ENCODE measurements at places on chromosomes 6 and 20.

DNA sequence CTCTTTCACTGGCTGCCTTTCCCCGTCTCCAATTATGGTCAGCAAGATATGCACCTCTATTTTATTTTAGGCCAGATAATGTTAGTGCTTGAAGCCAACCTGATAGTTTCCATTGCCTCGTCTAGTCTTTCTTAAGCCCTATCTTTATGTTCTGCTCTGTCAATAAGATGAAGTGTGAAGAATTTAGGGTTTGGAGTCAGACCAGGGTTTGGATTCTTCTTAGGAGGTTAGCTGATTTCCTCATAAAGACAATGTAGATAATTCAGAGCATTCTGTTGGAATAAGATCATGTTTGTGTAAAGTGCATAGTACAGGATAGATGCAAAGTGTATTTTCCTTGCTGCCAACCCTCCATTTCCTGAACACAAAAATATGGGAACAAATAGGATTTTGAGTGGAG, 43.8 kb downstream of the PKIB start:
- no peak for DNase-seq

DNA sequence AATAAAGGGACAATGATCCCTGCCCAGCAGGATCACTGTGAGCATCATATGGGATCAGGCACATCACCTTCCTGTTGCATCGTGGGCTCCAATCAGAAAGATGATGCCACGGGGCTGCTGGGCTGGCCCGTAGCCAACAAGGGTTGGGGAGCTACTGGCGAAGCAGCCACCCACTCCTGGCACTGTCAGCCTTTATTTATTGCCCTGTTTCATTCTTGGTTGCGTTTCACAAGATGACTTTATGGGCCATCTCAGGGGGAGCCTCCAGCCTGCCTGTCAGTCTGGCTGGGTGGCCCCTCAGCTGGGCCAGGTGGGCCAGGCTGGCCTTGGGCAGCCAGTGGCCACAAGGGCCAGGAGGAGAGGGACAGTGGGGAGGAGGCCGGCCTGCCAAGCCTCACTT, 17.3 kb downstream of the VSTM2L start:
- DNase-seq, result no peak

- DNase-seq, result no peak
Observed at GRCh38 chr6:53873922-53874321, 79.1 kb downstream of the LRRC1 start.

GRCh38 chr6:169795196-169795595, 43.8 kb downstream of the ERMARD start:
- DNase-seq, result no peak

DNA sequence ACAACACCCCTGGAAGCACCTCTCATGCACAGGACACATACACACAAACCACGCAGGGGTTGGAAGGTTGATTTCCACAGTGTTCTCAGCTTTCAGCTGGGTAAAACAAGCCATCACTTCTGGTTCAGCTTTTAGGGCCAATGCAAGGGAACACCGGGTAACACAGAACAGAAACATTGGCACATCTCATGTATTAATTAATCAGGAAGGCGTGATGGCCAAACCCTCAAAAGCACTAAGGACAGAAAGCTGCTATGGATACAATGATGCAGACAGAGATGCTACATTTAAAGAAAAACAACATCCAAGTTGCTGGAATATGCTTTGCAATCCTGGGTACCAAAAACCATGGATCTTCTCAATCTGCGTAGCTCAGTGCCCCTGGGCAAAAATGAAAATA, 104.3 kb upstream of the BEND6 start:
- no peak for DNase-seq

DNA sequence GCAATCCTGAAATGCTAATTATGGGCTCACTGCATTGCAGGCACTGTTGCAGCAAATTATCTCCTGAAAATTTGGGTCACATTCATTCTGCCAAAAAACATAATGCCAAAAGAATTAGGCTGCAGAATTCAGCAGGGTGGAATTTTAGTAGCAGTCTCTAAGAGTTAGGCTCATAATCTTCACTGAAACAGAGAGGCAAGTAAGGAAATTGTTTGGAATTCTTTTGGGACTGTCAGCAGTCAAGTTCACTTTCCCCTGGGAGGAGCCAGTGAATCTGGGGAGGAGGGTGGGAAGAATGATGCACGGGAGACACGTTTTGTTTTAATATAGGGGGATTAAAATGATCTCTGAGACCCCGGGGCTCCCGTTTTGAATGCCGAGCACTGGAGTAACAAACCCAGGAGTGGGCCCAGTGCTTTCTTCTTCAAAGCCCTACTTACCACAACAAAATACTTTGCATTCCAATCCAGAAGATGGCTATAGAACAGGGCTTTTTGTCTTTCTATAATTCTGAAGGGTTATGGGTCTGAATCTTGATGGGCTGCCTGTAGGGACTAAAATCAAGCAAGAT, 44.7 kb downstream of the SOBP start:
- no peak for DNase-seq

DNA sequence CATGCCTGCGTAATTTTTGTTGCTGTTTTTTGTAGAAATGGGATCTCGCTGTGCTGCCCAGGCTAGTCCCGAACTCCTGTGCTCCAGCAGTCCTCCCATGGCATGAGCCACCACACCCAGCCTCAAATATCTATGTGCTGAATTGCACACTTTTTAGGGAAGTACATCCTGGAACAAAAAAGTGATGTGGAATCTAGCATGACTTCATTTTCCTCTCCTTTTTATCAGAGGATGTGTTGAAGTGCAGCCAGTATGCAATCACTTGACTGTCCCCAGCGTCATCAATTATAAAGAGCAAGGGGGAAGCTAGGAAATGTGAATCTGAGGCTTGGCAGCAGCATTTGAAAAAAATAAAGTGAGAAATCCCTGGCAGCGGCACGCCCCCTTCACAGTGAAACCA, 6.4 kb upstream of the EXOC2 start:
- DNase-seq, result no peak

DNA sequence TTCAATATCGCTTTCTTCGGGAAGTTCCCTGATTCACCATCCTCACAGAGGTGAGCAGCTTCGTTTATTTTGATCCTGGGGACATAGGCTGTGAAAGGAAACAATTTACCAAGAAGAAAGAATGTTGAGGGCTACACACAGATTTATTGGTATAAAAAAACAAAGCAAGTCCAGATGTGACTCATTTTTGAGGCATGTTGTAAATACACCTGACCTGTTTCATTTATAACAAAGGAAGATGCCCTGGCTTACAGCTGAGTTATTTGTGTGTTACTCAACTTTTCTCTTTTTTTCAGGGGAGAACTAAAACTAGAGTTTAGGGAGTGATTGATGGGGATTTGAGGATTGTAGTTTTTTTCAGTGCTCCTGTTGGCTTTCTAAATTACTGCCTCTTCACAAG, 489.5 kb downstream of the CBLN4 start:
- DNase-seq, result no peak

DNA sequence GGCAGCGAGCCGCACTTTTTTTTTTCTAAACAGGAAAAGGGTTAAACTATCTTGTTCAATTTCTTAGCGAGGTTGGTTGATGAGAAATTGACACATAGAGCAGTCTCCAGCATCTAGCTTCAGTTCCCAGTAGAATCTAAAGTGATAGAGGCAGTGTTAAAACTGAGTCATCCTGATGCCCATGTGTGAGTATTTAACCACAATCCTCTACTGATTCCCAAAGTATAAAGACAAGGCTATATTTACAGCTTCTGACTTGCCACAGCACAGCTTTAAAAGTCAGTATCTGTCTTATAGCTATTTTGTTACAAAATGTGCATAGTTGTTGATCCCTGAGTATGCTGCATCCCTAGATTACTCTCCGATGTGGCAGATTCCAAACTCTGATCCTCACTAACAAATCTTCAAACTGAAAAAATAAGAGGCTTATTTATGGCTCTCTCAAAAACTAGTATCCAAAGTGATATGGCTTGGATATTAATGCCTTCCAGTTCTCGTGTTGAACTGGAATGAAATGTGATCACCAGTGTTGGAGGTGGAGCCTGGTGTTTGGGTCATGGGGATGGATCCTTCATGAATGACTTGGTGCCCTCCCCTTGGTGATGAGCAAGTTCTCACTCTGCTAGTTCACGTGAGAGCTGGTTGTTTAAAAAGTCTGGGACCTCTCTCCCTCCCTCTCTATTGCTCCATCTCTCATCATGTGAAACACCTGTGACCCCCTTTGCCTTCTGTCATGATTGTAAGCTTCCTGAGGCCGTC, 13.1 kb upstream of the POPDC3 start:
- no peak for DNase-seq

- DNase-seq, result no peak
Observed at GRCh38 chr6:74113901-74114300, 417.9 kb downstream of the CD109 start.

GRCh38 chr6:125733516-125734300, 15.7 kb upstream of the HEY2 start:
- DNase-seq, result no peak

DNA sequence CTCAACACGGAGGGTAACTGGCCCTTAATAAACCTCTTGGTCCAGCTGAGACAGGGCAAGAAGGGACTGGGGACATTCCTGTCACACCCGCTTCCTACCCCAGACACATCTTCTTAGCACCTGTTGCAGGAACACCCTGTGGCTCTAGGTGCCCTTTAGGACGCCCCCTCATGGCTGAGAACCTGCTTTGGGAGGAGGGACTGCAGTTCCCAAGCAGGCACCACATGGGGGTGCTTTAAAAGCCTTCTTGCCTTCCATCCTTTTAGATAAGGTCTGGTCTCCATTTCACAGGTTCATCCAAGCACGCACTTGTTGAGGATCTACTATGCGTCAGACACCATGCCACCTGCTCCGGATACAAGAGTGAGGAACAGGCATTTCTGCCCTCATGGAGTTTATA, 26.6 kb downstream of the NSFL1C start:
- DNase-seq, result no peak

DNA sequence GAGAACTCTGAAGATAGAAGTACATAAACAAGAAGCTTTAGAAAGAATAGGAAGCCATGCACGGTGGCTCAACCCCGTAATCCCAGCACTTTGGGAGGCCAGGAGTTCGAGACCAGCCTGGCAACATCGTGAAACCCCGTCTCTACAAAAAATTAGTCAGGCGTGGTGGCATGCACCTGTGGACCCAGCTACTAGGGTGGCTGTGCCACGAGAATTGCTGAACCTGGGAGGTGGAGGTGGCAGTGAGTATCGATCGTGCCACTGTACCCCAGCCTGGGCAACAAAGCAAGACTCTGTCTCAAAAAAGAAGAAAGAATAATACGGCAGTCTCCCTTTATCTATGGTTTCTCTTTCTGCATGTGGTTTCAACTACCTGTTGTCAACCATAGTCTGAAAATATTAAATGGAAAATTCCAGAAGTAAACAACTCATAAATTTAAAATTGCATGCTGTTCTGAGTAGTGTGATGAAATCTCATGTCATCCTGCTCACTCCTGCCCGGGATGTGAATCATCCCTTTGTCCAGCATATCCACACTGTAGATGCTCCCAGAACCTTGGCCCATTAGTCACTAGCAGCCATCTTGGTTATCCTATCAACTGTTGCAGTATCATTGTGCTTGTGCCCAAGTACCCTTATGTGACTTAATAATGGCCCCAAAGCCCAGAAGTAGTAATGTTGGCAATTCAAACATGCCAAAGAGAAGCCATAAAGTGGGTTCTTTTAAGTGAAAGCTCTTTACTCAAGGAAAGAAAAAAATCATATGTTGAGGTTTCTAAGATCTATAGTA, 22.1 kb downstream of the DEK start:
- no peak for DNase-seq

- DNase-seq, result no peak
Observed at GRCh38 chr6:13559251-13559650, 15.2 kb upstream of the SIRT5 start.

DNA sequence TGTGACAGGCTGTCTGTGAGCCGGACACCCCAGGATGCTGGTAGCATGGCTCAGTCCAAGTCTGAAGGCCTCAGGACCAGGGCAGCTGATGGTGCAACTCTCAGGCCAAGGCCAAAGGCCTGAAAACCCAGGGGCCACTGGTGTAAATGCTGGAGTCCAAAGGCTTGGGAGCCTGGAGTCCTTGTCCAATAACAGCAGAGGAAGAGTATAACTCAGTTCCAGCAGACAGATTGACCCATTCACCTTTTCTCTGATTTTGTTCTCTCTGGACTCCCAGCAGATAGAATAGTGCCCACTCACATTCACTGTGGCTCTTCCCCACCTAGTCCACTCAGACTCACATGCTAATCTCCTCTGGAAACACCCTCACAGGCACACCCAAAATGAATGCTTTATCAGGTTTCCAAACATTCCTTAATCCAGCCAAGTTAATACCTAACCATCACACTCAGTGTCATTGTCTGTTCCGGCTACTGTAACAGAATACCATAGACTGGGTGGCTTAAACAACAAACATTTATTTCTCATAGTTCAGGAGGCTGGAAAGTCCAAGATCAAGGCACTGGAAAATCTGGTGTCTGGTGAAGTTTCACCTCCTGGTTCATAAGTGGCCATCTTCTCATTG, 5.0 kb upstream of the TRAF3IP2 start:
- DNase-seq, result no peak

- DNase-seq, result no peak
Observed at GRCh38 chr20:35478804-35479472, 23.5 kb downstream of the CEP250 start.

DNA sequence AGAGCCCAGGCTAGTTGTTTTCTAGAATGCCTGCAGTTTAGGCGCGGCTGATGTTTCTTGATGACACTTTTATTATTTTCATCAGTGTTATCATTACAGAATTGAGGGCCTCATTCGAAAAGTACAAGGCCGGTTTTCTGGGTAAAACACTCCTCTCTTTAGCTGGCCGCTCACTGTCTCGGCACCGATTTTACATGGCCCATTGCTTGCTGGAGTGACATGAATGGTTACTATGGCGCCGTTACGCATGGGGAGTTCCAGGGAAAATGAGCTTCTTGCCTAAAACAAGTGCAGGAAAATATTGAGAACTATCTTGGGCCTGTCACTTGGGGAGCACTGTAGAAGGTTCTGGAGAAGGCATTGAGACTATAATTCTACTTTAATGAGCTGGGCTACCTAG, 317.8 kb downstream of the CDH4 start:
- DNase-seq, result no peak

GRCh38 chr6:113221850-113222249, 635.3 kb upstream of the MARCKS start:
- DNase-seq, result no peak

DNA sequence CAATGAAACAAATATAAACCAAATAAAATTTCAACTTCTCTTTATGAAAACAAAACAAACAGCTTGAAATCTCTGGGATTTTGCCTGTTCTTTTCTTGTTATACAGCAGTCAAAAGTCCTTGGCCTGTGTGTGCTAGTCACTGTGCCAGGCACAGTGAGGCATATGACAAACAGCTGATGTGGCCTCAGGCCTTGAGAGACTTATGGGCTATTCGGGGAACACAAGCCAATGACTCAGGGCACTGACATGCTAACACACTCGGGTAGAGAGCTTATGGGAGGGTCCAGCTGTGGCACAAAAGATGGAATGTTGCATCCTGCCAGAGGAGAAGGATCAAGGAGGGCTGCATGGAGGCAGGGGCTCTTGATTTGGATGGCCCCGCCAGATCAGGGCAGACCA, 95.4 kb upstream of the NKX2-2 start:
- DNase-seq, result no peak

GRCh38 chr20:53226826-53227225, 254.7 kb downstream of the TSHZ2 start:
- DNase-seq, result no peak

- DNase-seq, result no peak
Observed at GRCh38 chr20:41701588-41702348, 83.6 kb upstream of the CHD6 start.

All from activated T-cell treated with anti-CD3 and anti-CD28 coated beads, Interleukin-2, amount 50 U/mL, for 24 hours (primary cell).